ENCODE measurements at places on chromosomes 7 and 10. TPM values are rescaled to one million over a fixed set of nuclear protein-coding genes. Genes with fewer than 3 reads are reported as not detected.

DNA sequence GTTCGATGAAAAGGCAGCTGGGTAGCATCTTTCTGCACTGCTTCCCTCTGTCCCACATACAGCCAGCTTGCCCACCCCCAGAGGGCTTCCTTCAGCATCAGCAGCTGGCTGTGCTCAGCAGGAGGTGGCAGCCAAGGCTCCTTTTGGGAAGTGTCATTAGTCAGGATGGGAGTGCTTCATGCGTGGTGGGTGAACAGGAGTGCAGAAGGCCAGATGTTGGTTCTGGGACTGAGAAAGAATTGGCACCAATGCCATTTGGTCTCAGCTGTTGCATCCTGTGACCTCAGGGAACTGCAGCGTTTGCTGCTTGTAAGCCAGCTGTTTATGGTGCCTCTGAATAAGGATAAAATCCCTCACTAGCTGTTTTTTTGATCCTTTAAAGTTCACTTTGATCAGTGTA, 131.1 kb upstream of the SORCS3 start:
- no peak for DNase-seq

The FGL2 gene
- total RNA-seq: not detected

The SMIM30 gene
- 28.9 TPM for total RNA-seq

- DNase-seq: no peak
Observed at GRCh38 chr10:77695186-77695585, 57.6 kb upstream of the KCNMA1 start.

DNA sequence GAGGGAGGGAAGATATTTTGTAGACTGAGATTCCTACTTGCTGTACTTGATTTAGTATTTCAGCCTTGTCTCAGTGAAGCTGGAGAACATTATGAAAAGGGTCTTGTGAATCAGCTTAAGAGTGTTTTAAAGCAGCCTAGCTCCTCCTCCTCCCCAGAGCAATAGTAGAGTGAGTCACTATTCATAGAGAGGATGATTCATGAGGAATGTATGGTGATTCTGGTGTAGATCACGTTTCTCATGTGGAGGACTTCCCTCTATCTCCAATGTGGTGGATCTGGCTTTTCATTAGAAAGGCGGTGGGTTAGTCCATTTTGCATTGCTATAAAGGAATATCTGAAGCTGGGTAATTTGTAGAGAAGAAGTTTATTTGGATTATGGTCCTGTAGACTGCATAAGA, 340.1 kb upstream of the CHRM2 start:
- peak; percentile 53 for DNase-seq

The UTF1 gene
- total RNA-seq: not detected

GRCh38 chr7:124812764-124813163, 47.2 kb upstream of the GPR37 start:
- DNase-seq: no peak

DNA sequence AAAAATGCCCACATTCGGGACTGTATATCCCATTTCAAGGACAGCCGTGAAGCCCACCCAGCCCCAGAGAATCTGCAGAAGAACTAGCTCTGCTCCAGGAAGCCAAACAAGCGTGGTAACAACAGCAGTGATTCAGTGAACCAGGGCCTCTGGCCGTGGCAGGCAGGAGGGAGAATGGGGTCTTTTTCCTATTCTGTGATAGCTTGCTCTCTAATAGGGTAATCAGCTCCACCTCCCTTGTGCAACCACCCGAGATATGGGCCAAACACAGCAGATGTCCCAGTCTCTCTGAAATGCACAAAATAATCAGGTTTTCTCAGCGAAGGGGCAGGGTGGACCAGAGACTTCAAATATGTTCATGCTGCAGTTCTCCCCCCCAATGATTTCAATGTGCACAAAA, 35.8 kb downstream of the CHST15 start:
- no peak for DNase-seq

DNA sequence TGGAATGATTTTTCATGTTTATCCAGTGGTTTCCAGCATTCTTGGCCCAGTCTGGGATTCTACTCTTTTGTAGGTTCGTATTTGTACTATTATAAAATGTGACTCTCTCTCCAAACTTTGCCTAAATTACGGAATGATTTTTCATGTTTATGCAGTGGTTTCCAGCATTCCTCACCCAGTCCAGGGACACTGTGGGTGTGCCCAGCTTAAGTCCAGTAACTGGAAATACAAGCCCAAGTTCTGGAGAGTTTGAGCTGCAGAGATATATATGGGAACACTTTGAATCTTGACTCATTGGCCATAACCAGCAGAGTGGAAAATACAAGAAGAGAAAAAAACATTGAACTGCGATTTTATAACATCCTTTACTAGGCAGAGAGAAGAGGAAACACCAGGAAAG, 5.9 kb upstream of the MAGI2 start:
- DNase-seq: peak; percentile 14

- DNase-seq: peak; percentile 20
Observed at GRCh38 chr7:727104-727805, at the start of gene PRKAR1B. PRKAR1B (minus strand) TSS chr7:727281; CDS start chr7:711505, 15,776 bp downstream.

The TMEM139 gene
- 5.2 TPM for total RNA-seq

The TEX47 gene
- not detected for total RNA-seq

DNA sequence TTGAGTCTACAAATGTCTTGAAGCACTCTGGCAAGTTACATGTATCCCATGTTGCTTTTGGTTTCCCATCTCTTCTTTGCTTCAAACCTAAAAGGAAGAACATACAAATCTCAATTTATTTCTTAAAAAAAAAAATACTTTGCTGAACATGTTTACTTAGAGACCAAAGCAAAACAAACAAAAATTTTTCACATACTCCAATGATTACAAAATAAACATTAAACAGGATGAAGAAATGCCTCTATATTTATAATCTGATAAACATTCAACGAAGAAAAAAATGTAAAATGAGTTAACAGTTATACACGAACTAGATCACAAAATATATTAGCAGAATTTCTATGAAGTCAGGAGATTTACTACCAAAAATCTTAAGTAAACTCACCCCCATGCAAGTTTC, 31.3 kb downstream of the FAM204A start:
- peak; percentile 34 for DNase-seq

DNA sequence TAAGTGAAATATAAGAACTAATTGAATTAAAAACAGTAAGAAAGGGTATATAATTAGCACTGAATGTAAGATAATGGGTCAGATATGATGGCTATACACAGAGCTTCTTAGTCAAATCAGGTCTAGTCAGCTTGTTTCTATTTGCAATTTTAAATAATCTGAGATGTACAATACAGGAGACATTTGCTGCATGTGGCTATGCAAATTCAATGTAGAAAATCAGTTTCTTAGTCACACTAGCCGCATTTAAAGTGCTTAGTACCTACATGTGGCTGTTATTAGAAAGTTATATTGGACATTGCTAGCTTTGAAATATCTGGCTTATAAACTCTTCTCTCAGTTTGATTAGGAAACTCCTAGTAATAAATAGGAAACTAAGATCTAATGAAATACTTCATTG, 25.3 kb downstream of the CCDC7 start:
- DNase-seq: no peak

The ADAMTS14 gene
- total RNA-seq: 1.4 TPM

- DNase-seq: no peak
Observed at GRCh38 chr10:104317269-104317710, 21.0 kb downstream of the ITPRIP start.

- peak; percentile 31 for DNase-seq
Observed at GRCh38 chr10:16887565-16887964, 70.3 kb upstream of the RSU1 start.
